ENCODE measurements at places on chromosomes 12 and 14. TPM values are rescaled to one million over a fixed set of nuclear protein-coding genes. Genes with fewer than 3 reads are reported as not detected.

GRCh38 chr14:78946949-78947348, 776.8 kb downstream of the NRXN3 start:
- DNase-seq, result no peak

NUMB gene
- 53.1 TPM for total RNA-seq

- DNase-seq, result no peak
Observed at GRCh38 chr14:25026476-25027137, 23.3 kb downstream of the STXBP6 start.

DNA sequence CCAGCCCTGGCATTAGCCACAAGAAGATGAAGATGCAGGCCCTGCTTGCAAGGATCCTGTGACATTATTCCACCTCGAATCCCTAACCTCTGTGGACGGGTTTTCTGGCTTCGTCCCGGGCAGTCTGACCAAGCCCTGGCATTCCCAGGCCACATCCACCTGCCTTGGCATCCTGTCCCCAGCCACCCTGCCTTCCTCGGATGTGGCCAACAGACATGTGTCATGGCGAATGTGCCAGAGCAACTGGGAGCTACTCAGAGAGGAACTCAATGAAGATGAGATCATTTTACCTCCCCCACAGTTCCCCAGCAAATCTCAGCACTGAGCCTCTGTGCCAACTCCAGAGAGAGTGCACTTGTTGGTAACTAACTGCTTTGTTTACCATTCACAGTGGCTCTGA, 33.5 kb upstream of the KCNA5 start:
- DNase-seq, result no peak

GRCh38 chr14:74562515-74563232, 49.4 kb downstream of the LTBP2 start:
- DNase-seq, result no peak

PTMS gene
- 164 TPM for total RNA-seq

GRCh38 chr14:51168215-51168613, 71.8 kb upstream of the TMX1 start:
- no peak for DNase-seq

- no peak for DNase-seq
Observed at GRCh38 chr14:96165493-96166436, 38.9 kb upstream of the BDKRB2 start.

PRPH gene
- total RNA-seq, result not detected

DNA sequence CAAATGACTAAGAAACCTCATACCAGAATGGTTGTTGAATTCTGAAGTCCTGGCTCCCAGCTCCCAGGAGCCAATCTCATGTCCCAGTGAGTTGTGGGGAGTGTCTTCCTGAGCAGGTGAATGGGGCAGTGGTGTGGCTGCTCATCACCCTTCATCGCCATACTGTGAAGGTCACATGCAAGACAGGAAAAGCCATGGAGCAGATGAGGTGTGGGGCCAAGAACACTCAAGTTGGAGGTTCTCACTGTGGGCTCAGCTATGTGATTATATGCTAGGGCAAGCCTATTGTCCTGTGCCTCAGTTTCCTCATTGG, 16.6 kb upstream of the TSPAN11 start:
- no peak for DNase-seq

GRCh38 chr12:116127859-116128258, 149.6 kb downstream of the MED13L start:
- no peak for DNase-seq

GRCh38 chr12:53543539-53543938, 36.3 kb upstream of the NPFF start:
- peak; percentile 61 for DNase-seq

GRCh38 chr12:70839544-70839943, 81.0 kb downstream of the PTPRR start:
- no peak for DNase-seq

GAS2L3 gene
- total RNA-seq, result 5.5 TPM

GRCh38 chr14:87999277-87999676, 5.7 kb upstream of the GPR65 start:
- no peak for DNase-seq

- DNase-seq, result no peak
Observed at GRCh38 chr12:52291267-52291935, at the start of gene KRT81. TSS of gene KRT81 (minus strand) at chr12:52291534. CDS start at chr12:52291465, 69 bp downstream.

- DNase-seq, result no peak
Observed at GRCh38 chr12:39503439-39503838, 60.5 kb upstream of the KIF21A start.

TAS2R7 gene
- total RNA-seq, result not detected

- no peak for DNase-seq
Observed at GRCh38 chr14:105325716-105326567, 11.4 kb downstream of the PACS2 start.

- DNase-seq, result no peak
Observed at GRCh38 chr12:4591180-4591687, 29.2 kb downstream of the DYRK4 start.

SERPINA10 gene
- not detected for total RNA-seq

Measured in left cardiac atrium (tissue), 4 donors.